ENCODE measurements at places on chromosomes 5 and 9. TPM values are rescaled to one million over a fixed set of nuclear protein-coding genes. Genes with fewer than 3 reads are reported as not detected.

The MSH3 gene
- 12.3 TPM for total RNA-seq

The INVS gene
- total RNA-seq, result 17.6 TPM

The PRKACG gene
- not detected for total RNA-seq

The SPAG8 gene
- not detected for total RNA-seq

The PCDHGA11 gene
- total RNA-seq, result 3.3 TPM
